ENCODE measurements at places on chromosomes 11 and 22.
A peak's percentile ranks its signal among the peaks of the same experiment; 100 is the strongest.

DNA sequence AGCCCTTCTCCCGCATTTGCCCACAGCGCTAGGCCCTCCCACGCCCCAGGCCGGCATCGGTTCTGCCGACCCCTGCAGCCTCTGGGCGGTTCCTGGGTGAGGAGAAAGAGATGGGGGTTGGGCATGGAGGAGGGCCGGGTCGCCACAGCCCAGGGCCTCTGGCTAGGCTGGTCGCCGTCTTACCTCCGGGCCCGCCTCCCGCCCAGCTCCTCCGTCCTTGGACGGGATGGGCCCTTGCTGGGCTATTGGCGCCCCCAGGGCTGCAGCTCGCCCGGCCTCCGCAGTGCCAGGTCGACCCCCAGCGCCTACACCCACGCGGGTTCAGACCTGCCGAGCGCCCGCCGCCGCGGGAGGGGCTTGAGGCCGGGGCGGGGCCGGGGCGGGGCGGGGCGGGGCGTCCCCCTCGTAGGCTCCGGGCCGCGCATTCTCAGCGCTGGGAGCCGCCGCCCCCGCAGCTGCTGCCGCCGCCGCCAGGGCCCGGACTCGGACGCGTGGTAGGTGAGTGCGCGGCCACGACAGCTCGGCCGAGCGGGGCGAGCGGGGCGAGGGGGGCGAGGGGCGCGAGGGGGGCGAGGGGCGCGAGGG, at the start of gene CD151:
TSS of gene CD151 (plus strand) at position 424 of the 585 bp plus-strand sequence. CDS start 3,118 bp downstream, outside the sequence.
- DNase-seq, result no peak

DNA sequence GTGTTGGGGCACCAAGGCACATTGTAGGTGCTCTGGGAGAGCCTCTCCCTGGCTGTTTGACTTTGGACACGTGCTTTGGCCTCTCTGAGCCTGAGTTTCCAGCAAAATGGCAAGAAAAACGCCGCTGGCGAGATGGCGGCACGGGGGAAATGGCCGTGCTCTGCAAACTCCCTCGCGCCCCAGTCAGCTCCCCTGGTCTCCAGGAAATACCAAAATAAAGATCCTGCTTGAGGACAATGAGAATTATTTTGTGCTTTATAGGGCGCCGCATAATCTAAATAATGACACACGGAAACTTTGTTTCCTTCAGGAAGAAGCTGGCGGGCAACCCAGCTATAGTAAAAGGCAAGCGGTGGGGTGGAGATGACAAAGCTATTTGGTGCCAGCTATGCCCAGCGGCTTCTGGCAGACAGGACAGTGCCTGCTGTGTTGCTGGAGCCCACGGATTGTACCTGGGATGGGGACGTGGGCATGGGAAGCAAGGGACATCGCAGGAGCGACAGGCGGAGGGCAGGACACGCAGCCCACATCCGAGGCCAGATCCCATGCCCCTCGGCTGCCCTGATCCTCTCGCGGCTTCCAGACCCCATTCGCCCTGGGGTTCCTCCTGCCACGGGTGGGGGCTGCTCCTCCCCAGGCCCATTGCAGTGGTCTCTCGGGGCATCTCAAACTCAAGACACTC, 26.3 kb upstream of the RFPL3 start:
- DNase-seq, result no peak

DNA sequence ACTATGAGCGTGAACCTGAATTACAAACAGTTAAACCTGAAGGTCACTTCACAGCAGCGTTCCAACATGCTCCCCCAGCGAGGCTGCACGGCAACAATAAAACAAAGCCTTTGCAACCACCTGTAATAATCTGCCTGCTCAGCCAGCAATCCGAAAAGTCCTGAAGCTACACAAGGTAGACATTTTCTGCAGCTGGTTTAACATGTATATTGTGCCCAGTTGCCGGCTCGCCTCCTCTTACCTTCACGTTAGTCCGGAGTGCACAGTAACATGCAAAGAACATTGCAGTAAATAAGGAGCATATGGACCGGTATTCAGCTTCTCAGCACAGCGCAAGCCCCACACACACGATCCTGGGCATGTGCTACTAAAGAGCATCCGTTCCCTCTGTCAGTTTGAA, 704.3 kb downstream of the DLG2 start:
- no peak for DNase-seq

GRCh38 chr11:2002042-2002776, 4.6 kb upstream of the H19 start:
- DNase-seq, result no peak

DNA sequence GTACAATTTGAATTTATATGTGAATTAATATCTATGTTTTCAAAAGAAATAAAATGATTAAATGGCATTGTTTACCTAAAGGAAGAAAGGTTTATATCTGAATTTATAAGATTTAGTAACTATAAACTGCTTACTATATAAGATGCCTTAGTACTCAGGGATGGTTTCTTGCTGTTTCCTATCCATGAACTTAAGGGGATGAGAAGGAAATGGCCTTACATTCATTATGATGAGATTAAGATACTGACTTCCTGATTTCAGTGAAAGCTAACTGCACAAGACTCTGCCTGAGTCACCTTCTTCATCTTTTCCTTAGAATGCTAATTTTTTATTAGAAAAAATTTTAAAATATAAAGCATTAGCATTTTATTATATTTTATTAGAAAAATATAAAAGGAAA, 606.3 kb upstream of the ARHGAP42 start:
- DNase-seq, result no peak

- DNase-seq, result no peak
Observed at GRCh38 chr11:128399251-128400121, 187.9 kb downstream of the ETS1 start.

DNA sequence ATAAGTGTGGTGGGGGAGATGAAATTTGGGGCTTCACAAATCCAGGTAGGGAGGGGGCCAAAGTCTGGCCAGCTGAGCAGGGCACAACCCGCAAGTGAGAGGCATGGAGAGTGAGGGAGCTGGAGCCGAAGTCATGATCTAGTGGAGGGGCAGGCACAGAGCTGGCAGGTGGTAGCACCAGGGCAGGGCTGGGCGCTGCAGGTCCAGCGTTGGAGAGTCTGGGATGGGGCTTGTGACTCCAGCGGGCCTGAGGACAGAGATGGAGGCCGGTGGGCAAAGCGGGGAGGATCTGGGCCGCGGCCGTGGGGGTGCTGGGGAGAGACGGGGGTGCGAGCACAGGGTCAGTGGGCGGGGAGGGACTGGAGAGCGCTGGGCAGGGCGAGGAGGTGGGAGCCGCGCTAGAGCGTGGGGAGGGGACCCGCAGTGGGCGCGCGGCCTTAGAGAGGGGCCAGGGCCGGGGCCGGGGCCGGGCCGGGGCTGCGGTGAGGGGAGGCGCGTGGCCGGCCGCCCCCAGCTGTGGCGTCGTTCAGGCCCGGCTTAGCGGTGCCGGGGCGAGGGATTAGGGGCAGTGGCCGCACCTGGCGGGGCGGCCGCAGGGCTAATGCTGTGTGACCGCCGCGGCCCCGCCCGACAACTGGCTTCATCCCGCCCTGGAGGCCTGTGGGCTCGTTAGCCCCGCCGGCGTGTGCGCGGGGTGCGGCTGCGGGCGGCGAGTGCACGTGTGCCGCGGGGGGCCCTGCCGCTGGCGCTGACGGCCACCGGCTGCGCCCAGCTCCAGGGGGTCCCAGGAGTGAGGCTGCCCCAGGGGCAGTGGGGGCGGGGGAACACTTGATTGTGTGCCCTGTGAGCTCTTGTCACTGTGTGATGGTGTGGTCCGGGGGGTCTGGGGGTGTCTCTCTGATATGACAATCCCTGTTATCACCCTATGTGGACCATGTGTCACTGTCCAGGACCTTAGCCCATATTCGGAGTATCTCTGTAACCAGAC, 23.6 kb upstream of the MYOD1 start:
- DNase-seq, result no peak

- no peak for DNase-seq
Observed at GRCh38 chr11:131495423-131495822, 125.0 kb downstream of the NTM start.

- no peak for DNase-seq
Observed at GRCh38 chr22:29870574-29870973, 12.4 kb upstream of the MTMR3 start.

GRCh38 chr22:32531228-32531627, 56.6 kb downstream of the FBXO7 start:
- DNase-seq, result no peak

GRCh38 chr11:78424334-78425270, 7.0 kb upstream of the GAB2 start:
- DNase-seq, result no peak

- DNase-seq, result no peak
Observed at GRCh38 chr22:23072077-23072910, 2.0 kb downstream of the GNAZ start.

- no peak for DNase-seq
Observed at GRCh38 chr11:133266986-133267385, 265.3 kb downstream of the OPCML start.

DNA sequence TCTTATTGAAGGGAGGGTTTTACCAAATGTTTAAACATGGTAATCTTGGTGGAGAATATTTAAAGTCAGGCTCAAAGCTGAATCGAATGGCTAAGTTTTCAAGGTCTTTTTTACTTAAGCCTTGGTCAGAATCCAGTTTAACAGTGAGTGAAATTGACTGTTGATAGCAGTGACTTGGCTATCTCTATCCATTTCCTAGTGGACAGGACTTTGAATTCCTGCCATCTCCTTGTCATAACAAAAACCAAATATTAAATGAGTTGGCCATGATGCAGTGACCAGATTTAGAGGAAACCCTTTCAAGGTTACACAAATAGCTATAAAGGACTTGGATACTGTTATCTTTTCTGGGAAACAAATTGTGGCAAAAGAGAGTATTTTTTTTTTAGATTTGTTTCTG, 92.0 kb downstream of the JRKL start:
- no peak for DNase-seq

- no peak for DNase-seq
Observed at GRCh38 chr22:45502215-45503049, at the start of gene FBLN1. Gene FBLN1 (plus strand): TSS chr22:45502883. CDS start chr22:45502986, 103 bp downstream.

DNA sequence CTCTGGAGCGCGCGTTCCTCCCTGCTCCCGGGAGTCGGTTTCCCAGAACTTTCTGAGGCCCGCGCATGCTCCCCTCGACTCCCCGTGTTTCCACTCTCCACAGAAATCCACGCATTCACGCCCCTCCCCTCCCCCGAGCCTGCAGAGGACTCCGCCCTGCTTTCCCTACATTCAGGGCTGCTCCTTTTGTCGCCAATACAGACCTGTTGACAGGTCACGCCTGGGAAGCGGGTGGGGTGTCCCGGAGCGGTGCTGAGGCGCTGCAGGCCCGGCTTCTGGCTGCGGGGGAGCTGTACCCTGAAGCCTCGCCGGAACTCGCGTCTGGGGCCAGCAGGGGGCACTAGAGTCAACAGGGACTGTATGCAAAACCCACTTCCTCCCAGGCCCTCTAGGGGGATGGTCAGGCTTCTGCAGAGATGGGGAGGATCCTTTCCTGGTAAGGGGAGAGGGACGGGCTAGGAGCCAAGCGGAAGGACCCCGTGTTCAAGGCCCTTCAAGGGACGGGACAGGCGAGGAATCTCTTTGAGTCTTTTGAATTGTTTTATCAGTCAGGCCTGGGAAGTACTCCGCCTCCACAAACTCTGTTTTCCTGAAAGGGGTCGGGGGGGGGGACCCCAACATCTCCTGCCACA, at the start of gene PRAME:
TSS of gene PRAME (minus strand) at position 294 of the 632 bp plus-strand sequence. CDS start 2,433 bp downstream, outside the sequence.
- peak; percentile 49 for DNase-seq

DNA sequence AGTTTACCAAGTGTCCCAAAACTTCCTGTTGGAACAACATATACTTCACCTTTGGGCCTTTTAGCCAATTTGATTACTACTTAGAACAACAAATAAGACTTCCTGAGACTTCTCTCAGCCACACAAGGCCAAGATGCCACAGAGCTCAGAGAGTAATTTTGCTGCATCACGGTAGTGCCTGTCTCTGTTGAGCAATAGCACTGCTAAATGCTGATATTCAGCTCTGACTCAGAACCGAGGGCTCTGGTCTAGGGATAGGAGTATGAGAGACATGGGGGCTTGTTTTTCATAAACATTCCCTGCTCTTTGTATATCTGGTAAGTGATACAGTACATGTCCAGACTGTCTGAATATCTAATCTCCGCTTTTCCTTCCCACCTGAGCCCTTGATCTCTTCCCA, 260.4 kb upstream of the ARHGAP20 start:
- DNase-seq, result no peak

- DNase-seq, result peak; percentile 49
Observed at GRCh38 chr11:3855808-3856491, 486 bp downstream of the STIM1 start.

DNA sequence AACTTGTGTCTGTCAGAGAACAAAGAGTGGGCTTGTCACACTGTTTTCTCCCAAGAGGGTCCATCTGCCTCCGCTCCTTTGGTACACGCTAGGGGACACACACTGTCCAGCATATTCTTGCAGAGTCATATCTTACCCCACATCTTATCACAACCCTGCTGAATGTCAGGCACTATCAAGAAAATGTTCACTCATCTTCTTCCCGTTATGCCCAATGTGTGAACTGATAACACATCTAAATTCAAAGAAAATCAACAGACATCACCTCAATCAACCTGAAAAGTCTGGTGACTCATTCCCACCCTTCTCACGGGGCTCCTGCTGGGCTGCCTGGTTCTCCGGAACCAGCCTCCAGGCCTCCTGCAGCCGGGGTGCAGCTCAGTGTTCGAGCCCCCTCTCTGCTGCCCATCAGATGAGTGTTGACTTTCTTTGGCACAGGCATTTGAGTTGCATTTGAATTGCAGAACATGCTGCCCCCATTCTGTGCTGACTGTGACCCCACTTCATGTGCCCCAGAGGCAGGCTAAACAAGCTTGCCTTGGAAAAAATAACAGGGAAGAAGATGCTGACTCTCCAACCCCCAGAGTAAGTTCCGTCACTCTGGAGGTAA, 19.4 kb downstream of the GRAP2 start:
- peak; percentile 49 for DNase-seq

- no peak for DNase-seq
Observed at GRCh38 chr11:18580113-18580766, 8.3 kb downstream of the UEVLD start.

- DNase-seq, result no peak
Observed at GRCh38 chr11:47216121-47216798, 1.5 kb downstream of the DDB2 start.

- DNase-seq, result no peak
Observed at GRCh38 chr11:77999446-78000030, 5.1 kb upstream of the INTS4 start.

- no peak for DNase-seq
Observed at GRCh38 chr11:80261776-80262175, 820.9 kb upstream of the TENM4 start.

DNA sequence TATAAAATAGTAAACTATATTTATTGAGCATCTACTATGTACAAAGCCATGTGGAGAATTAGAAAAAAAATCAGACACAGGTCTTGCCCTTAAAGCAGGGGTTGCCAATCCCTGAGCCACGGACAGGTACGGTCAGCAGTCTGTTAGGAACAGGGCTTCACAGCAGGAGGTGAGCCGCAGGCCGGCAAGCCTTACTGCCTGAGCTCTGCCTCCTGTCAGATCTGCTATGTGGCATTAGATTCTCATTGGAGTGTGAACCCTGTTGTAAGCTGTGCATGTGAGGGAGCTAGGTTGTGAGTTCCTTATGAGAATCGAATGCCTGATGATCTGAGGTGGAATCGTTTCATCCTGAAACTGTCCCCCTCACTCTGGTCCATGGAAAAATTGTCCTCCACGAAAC, 2.1 kb upstream of the RAG2 start:
- DNase-seq, result no peak

All from CD8-positive, alpha-beta memory T cell (primary cell).